Heart left ventricle (tissue), 16 donors: ENCODE measurements at places on chromosomes 3 and 15. TPM values are rescaled to one million over a fixed set of nuclear protein-coding genes. Genes with fewer than 3 reads are reported as not detected.

PARP6 gene
- 52.5 TPM for polyA plus RNA-seq

HIGD2B gene
- not detected for polyA plus RNA-seq

RFC4 gene
- 7.2 TPM for polyA plus RNA-seq

TM6SF1 gene
- 2.7 TPM for polyA plus RNA-seq

TRPC1 gene
- 3.0 TPM for polyA plus RNA-seq

FAM81A gene
- 0.91 TPM for polyA plus RNA-seq

APBA2 gene
- polyA plus RNA-seq, result 0.30 TPM

RASSF1 gene
- 58.6 TPM for polyA plus RNA-seq

CHL1 gene
- polyA plus RNA-seq, result 0.96 TPM

HCN4 gene
- polyA plus RNA-seq, result 8.3 TPM

EPB42 gene
- 0.08 TPM for polyA plus RNA-seq

SPG11 gene
- 24.1 TPM for polyA plus RNA-seq

P2RY1 gene
- polyA plus RNA-seq, result 1.2 TPM

PPP1R14D gene
- not detected for polyA plus RNA-seq

THAP10 gene
- polyA plus RNA-seq, result 5.5 TPM

GADL1 gene
- 0.11 TPM for polyA plus RNA-seq

SPSB4 gene
- 3.3 TPM for polyA plus RNA-seq

TAGLN3 gene
- 0.25 TPM for polyA plus RNA-seq

ASB14 gene
- polyA plus RNA-seq, result 0.01 TPM

PLA2G4F gene
- polyA plus RNA-seq, result 3.2 TPM

RARRES1 gene
- 8.9 TPM for polyA plus RNA-seq

ONECUT1 gene
- not detected for polyA plus RNA-seq

NR1I2 gene
- polyA plus RNA-seq, result not detected

TERC gene
- not detected for polyA plus RNA-seq

DZIP3 gene
- polyA plus RNA-seq, result 5.2 TPM

FEZF2 gene
- polyA plus RNA-seq, result not detected

CCDC191 gene
- polyA plus RNA-seq, result 0.50 TPM

GP5 gene
- polyA plus RNA-seq, result 0.04 TPM

GPR171 gene
- 0.19 TPM for polyA plus RNA-seq

GCNT3 gene
- polyA plus RNA-seq, result not detected

TTC23 gene
- polyA plus RNA-seq, result 5.7 TPM

SHC4 gene
- polyA plus RNA-seq, result 1.3 TPM

CEMIP gene
- 0.19 TPM for polyA plus RNA-seq

LMAN1L gene
- not detected for polyA plus RNA-seq

SLC2A2 gene
- polyA plus RNA-seq, result 0.11 TPM

RAP2B gene
- 1.5 TPM for polyA plus RNA-seq

MESD gene
- 11.5 TPM for polyA plus RNA-seq

ECE2 gene
- polyA plus RNA-seq, result not detected

P3H2 gene
- 1.1 TPM for polyA plus RNA-seq

DISP2 gene
- 1.8 TPM for polyA plus RNA-seq
